ENCODE measurements at places on chromosomes 6 and 20.
A peak's percentile ranks its signal among the peaks of the same experiment; 100 is the strongest.

DNA sequence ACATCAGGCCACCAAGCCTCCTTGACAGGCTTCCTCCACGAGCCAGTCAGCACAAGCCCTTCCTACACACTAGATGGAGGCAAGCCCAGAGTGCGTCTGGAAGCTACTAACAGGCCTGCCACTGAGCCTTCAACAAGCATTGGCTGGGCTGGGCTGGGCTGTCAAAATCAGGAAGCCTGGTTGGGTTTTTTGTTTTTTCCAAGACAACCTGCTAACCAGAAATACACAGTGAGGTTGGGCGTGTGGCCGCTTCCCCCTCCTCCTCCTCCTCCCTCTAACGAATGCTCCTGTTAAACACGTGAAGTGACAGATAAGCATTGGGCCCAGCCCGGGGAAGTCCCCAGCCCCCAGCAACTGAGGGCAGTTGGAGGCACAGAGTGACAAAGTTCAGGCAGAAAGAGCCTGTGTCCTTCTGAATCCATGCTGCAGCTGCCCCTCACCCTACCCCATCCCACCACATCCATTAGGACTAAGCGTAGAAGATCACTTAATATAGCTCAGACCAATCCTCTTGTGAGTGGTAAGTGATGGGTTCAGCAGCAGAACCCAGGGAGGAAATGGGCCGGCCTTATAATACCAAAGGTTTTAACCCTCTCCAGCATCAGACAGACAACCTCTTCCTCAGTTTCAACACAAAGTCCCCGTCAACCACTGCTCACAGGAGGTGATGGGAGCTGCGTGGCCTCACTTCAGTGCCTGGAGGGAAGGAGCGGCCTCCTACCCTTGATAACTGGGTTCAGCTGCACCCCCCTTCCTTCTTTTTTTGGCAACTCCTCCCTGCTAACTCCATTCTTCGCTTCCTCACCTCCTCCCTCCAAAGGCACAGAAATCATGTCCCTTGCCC lies 1.1 kb downstream of the NFATC2 start:
- peak; percentile 65 for DNase-seq

DNA sequence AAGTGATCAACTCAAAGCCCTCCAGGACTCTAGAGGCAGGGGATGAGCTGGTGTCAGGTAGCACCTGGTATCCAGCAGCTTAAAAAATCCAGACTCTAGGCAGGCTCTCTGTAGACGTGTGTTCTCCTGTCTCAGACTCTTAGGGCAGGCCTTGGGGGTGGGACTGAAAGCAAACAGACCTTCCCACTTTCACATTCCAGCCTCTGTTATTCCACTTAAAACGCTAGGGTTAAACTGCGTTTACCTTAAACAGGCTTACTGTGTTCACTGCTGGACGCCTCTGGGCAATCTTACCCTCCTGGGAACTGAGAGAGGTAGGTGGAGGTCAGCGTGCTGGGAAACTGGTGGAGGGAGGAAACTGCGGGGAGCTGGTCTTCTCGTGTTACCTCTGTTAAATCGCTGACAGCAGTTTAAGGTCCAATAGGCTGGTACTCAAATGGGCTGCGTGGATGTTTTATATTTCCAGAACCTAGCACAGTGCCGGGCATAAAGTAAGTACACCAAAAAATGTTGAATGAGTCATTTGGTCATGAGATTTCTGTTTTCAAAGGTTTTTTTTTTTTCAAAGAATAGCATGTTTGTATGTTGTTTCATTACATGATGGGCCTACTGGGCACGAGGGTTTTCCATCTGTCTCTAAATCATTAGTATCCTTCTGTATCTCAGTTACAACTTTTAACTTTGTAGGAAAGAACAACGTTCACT lies at the start of gene GCNT2:
Gene GCNT2 (plus strand): TSS at position 248 of the 705 bp plus-strand sequence. CDS start 7,561 bp downstream, outside the sequence.
- DNase-seq = no peak

- no peak for DNase-seq
Measured at GRCh38 chr6:90362318-90362717, 65.7 kb upstream of the BACH2 start.

- DNase-seq = no peak
Measured at GRCh38 chr20:25287631-25288290, 39.9 kb downstream of the PYGB start.

- peak; percentile 17 for DNase-seq
Measured at GRCh38 chr6:63121166-63121565, 90.1 kb upstream of the FKBP1C start.

- DNase-seq = no peak
Measured at GRCh38 chr20:16283978-16284377, 289.3 kb downstream of the KIF16B start.

DNA sequence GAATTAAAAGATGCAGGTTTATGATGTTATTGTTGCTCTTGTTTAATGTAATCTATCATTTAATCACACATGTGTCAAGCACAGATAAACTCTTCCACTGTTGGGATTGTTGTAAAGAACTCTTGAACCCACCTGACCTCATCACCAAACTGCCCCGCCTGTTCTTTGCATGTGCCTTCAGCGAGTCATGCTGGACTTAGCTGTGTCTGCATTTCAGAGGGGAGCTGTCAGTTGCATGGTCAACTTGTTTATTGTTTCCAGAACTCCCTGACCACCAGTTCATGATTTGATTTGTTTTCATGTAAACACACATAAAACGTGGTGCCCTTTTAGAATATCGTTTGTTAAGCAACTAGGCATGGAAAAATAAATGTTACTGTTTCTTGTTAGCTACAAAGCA lies 93.6 kb downstream of the KHDC1L start:
- DNase-seq = no peak
